Tibial nerve (tissue), 4 donors: ENCODE measurements at places on chromosomes 12 and 14. TPM values are rescaled to one million over a fixed set of nuclear protein-coding genes. Genes with fewer than 3 reads are reported as not detected.

GRCh38 chr14:103518422-103519042, 4.1 kb downstream of the CKB start:
- no peaks in the 10 kb centered on the region for H3K36me3 ChIP-seq
- DNase-seq, result peak; percentile 59
- peak overlapping the region; percentile 90 for H3K27ac ChIP-seq

DNA sequence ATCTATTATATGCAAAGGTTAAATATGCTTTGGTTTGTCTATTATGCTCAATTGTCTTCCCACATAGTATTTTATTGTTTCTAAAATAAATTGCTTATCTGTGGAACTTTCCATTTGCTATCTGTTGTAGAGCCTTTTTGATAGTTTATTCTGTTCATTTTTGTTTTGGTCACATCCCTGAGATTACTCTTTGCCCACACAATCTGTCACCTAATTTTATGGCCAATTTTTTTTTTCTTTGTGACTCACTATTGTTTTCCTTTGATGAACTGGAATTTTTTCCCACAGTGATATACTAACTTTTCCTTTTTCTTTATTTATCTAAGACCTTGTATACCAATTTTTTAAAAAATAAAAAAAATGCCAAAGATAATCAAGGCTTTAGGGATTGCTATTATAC, 61.1 kb downstream of the RASSF9 start:
- H3K27me3 ChIP-seq, result no peaks in the 10 kb centered on the region
- no peak overlapping the region for H3K4me3 ChIP-seq
- DNase-seq, result no peak

GRCh38 chr12:80700327-80700726, 7.1 kb upstream of the MYF6 start:
- no peak for DNase-seq
- no peak overlapping the region for H3K27ac ChIP-seq
- no peaks in the 10 kb centered on the region for H3K4me1 ChIP-seq
- no peaks in the 10 kb centered on the region for H3K27me3 ChIP-seq
- H3K36me3 ChIP-seq, result no peaks in the 10 kb centered on the region
- H3K4me3 ChIP-seq, result no peak overlapping the region

- peak overlapping the region; percentile 98 for H3K27ac ChIP-seq
- no peaks in the 10 kb centered on the region for H3K27me3 ChIP-seq
- no peaks in the 10 kb centered on the region for H3K36me3 ChIP-seq
- peaks cover 48% of the 10 kb centered on the region for H3K4me1 ChIP-seq
Observed at GRCh38 chr14:50230701-50231474, 490 bp downstream of the SOS2 start.

DNA sequence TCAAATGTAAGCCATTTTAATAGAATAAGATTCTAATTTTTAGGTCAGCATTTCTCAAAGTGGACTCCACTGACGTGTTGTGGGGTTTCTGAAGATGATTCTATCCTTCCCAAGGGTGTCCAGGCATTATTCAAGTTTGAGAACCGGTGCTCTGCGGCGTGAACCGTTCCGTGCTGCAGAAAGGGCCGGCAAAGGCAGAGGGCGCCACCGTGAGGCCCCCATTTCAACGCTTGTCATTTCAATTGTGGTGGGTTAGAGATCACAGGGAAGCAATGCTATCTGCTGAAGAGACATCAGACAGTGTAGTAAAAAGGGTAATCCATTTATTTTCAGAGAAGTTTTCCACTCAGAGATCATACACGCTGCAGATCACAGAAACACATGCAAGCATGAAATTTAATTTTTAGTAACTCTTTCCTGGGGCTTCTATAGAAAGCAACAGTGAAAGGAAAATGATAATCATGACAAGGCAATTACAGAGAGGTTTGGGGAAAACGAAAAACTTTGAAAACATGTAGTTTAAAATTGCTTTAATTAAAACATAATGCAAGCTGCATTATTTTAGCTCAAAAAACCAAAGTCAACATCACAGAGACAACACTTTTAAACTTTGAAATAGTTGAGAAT, 201.7 kb downstream of the EXOC5 start:
- H3K27ac ChIP-seq, result no peak overlapping the region
- DNase-seq, result no peak
- H3K36me3 ChIP-seq, result no peaks in the 10 kb centered on the region
- no peaks in the 10 kb centered on the region for H3K4me1 ChIP-seq
- no peaks in the 10 kb centered on the region for H3K27me3 ChIP-seq

GRCh38 chr12:31298922-31299321, 27.0 kb downstream of the SINHCAF start:
- H3K27me3 ChIP-seq, result no peaks in the 10 kb centered on the region
- no peaks in the 10 kb centered on the region for H3K4me1 ChIP-seq
- no peak overlapping the region for H3K27ac ChIP-seq

DNA sequence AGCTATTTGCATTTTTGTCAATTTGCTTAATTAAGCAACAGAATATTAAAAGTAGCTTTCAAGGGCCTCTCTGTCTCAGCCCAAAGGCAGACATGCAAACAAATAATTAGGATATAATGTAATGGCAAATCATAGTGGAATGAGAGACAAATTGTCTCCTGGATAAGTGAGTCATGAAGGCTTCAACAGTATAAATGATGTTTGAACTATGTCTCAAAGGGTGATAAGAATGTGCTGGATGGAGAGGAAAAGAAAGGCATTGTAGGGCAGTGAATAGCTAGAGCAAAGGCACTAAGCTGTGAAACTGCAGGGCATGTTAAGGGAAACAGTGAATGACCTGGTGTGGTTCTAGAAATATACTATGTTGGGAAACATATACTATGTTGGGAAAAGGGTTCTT, 53.5 kb upstream of the PPP1R12A start:
- no peaks in the 10 kb centered on the region for H3K36me3 ChIP-seq
- DNase-seq, result no peak

DNA sequence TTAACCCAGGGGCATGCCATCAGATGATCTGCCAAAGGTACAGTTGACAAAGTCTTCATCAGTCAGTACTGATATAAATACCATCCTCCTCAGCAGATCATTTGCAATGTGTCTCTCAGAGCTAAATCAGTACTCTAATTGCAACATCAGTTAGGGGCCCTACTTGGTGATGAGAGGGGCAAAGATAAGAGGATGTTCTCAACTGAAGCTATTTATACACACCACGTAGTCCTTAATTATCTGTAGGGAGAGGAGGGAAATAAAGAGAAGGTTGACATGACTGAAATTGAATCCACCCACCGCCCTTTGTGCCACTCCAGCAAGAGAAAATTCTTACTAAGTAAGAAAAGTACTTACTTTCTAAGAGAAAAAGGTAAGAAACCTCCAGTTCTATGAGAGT, 157.8 kb upstream of the NUDT4 start:
- H3K4me1 ChIP-seq, result no peaks in the 10 kb centered on the region
- H3K36me3 ChIP-seq, result no peaks in the 10 kb centered on the region
- no peak overlapping the region for H3K4me3 ChIP-seq

GRCh38 chr14:35504260-35504659, 29.7 kb upstream of the INSM2 start:
- H3K27ac ChIP-seq, result no peak overlapping the region
- H3K4me3 ChIP-seq, result no peak overlapping the region
- no peaks in the 10 kb centered on the region for H3K27me3 ChIP-seq
- H3K4me1 ChIP-seq, result no peaks in the 10 kb centered on the region
- no peaks in the 10 kb centered on the region for H3K36me3 ChIP-seq

- H3K4me3 ChIP-seq, result no peak overlapping the region
- DNase-seq, result no peak
- no peaks in the 10 kb centered on the region for H3K4me1 ChIP-seq
- H3K36me3 ChIP-seq, result no peaks in the 10 kb centered on the region
- H3K27ac ChIP-seq, result no peak overlapping the region
Observed at GRCh38 chr12:62116986-62117385, 143.2 kb upstream of the USP15 start.

DNA sequence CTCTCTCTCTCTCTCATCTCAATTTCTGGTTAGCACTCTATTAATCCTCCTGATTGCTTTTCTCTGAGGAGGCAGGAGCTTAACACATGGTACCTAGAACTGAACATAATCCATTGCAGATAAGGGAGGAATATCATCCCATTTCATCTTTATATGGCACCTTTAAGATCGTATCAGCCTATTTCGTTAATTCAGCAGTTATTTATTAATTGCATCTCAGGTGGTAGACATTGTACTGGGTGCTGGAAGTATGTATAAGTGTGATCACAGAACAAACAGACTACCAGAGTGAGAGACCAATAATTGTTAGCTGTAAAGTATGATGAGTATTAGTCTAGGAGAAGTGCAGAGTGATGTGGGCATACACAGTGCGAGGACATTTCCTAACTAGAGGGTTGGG, 39.0 kb downstream of the AKAP6 start:
- no peaks in the 10 kb centered on the region for H3K27me3 ChIP-seq
- no peaks in the 10 kb centered on the region for H3K36me3 ChIP-seq
- peaks cover 2% of the 10 kb centered on the region for H3K4me1 ChIP-seq
- no peak overlapping the region for H3K4me3 ChIP-seq
- H3K27ac ChIP-seq, result no peak overlapping the region

GRCh38 chr12:65643595-65644386, 180.5 kb upstream of the HMGA2 start:
- peaks cover 4% of the 10 kb centered on the region for H3K27me3 ChIP-seq
- no peak for DNase-seq
- no peaks in the 10 kb centered on the region for H3K36me3 ChIP-seq
- no peak overlapping the region for H3K27ac ChIP-seq
- no peak overlapping the region for H3K4me3 ChIP-seq
- no peaks in the 10 kb centered on the region for H3K4me1 ChIP-seq

GRCh38 chr12:57611108-57611826, at the start of gene ARHGEF25:
Gene ARHGEF25, plus strand, starts transcription at chr12:57611435. Its CDS starts 460 bp downstream, at chr12:57611895.
- H3K27ac ChIP-seq, result peak within 1 kb of the TSS; percentile 93
- DNase-seq, result peak; percentile 49
- peaks cover 6% of the 10 kb centered on the region for H3K4me1 ChIP-seq
- H3K36me3 ChIP-seq, result no peaks in the 10 kb centered on the region
- peak within 1 kb of the TSS; percentile 82 for H3K4me3 ChIP-seq
- no peaks in the 10 kb centered on the region for H3K27me3 ChIP-seq

DNA sequence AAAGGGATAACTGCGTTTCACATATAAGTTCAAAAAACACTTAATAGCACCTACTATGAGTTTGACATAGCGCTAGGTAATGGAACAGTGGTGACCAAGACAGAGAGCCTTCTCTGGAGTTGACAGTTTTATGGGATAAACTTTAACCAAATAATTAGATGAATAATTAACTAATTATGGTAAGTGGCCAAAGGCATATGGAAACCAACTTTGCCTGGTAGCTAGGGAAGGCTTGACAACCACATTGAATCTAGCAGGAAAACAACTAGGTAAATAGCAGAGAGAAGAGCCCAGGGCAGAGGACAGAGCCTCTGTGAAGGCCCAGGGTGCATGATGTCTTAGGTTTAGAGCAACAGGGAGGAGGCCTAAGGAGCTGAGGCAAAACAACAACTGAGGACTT, 52.1 kb downstream of the DUSP16 start:
- peaks cover 58% of the 10 kb centered on the region for H3K4me1 ChIP-seq
- DNase-seq, result no peak
- H3K27me3 ChIP-seq, result no peaks in the 10 kb centered on the region
- no peak overlapping the region for H3K27ac ChIP-seq
- no peak overlapping the region for H3K4me3 ChIP-seq
- H3K36me3 ChIP-seq, result no peaks in the 10 kb centered on the region

SELPLG gene
- 4.5 TPM for total RNA-seq

DEGS2 gene
- total RNA-seq, result 1.5 TPM

P2RX4 gene
- total RNA-seq, result 20.1 TPM

TMEM179 gene
- 0.84 TPM for total RNA-seq

CYP46A1 gene
- total RNA-seq, result 1.2 TPM

SAMD15 gene
- total RNA-seq, result 1.1 TPM

ATL1 gene
- 13.5 TPM for total RNA-seq

PTGER2 gene
- total RNA-seq, result 2.1 TPM

TBX5 gene
- total RNA-seq, result not detected
